Type B pancreatic cell (in vitro differentiated cells): ENCODE measurements at places on chromosomes 3 and 15. TPM values are rescaled to one million over a fixed set of nuclear protein-coding genes. Genes with fewer than 3 reads are reported as not detected.
A peak's percentile ranks its signal among the peaks of the same experiment; 100 is the strongest.

Gene C2CD4B
- total RNA-seq = 2.7 and 2.9 TPM in 2 replicates

DNA sequence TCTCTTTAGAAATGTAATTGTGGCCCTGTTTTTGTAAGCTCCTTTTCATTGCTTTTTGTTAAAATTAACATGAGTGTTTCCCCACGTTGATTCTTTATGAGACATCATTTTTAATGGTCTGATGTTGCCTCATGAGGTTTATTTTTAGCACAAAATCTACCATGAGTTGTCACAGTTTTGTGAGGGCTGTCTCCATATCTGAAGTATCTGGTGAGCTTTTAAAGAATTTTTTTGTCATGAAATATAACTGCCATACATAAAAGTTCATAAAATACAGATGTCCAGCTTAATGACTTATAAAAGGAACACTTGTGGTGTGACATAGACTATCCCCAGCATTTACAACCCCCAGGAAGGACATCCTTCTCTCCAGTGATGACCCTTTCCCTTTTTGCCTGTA lies 34.3 kb upstream of the CEMIP start:
- DNase-seq = no peak
- H3K4me3 ChIP-seq = no peak overlapping the region
- no peaks in the 10 kb centered on the region for H3K27me3 ChIP-seq
- H3K4me1 ChIP-seq = peaks cover 49% of the 10 kb centered on the region
- peaks cover 29% of the 10 kb centered on the region for H3K36me3 ChIP-seq
- no peak overlapping the region for H3K27ac ChIP-seq

GRCh38 chr15:62104401-62104800 lies 37.6 kb downstream of the C2CD4A start:
- H3K27me3 ChIP-seq = no peaks in the 10 kb centered on the region
- H3K4me3 ChIP-seq = no peak overlapping the region
- no peaks in the 10 kb centered on the region for H3K36me3 ChIP-seq
- no peak for DNase-seq
- H3K27ac ChIP-seq = no peak overlapping the region

DNA sequence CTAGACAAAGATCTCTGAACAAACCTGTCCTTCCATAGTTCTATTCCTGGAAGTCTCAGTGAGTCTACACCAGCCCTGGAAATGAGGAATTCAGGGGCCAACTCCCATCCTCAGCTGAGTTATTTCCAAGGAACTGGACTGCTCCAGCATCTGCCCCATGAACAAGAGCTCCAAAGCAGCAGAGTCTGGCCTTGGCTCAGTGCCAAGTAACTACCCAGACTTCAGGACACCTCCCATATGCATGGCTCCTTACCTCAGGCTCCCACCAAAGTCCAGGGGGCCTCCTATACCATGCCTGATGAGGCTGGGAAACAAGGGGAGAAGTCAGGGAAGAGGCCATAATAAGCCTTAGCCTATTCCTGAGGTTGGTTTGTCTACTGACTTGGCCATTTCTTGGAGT lies 45.0 kb downstream of the FAIM start:
- H3K4me3 ChIP-seq = no peak overlapping the region
- H3K27ac ChIP-seq = no peak overlapping the region
- H3K36me3 ChIP-seq = peaks cover 37% of the 10 kb centered on the region
- no peaks in the 10 kb centered on the region for H3K27me3 ChIP-seq
- no peak for DNase-seq
- no peaks in the 10 kb centered on the region for H3K4me1 ChIP-seq

- no peak overlapping the region for H3K27ac ChIP-seq
- H3K36me3 ChIP-seq = no peaks in the 10 kb centered on the region
- DNase-seq = no peak
- no peaks in the 10 kb centered on the region for H3K4me1 ChIP-seq
- no peak overlapping the region for H3K4me3 ChIP-seq
These were observed 111.3 kb upstream of the ARRDC4 start for GRCh38 chr15:97849183-97849582.

DNA sequence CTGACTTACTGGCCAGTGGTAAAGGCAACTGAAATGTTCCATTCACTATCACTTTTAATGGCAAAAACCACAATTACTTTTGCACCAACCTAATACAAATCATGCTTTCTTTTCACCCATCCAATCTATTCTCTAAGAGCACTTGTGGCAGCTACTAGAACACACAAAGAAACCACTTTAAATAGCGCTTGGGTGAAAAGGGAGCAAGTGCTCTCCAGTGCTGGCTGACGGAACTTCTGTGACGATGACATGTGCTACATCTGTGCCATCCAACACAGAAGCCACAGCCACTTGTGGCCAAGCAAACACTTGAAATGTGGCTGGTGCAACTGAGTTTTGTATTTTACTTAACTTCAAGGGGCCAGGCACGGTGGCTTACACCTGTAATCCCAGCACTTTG lies 18.9 kb downstream of the SH3BP5 start:
- no peak overlapping the region for H3K27ac ChIP-seq
- no peak overlapping the region for H3K4me3 ChIP-seq
- no peaks in the 10 kb centered on the region for H3K27me3 ChIP-seq
- peaks cover 46% of the 10 kb centered on the region for H3K4me1 ChIP-seq
- peaks cover 3% of the 10 kb centered on the region for H3K36me3 ChIP-seq
- DNase-seq = no peak

GRCh38 chr3:107927361-107928083 lies 163.3 kb downstream of the CD47 start:
- H3K27me3 ChIP-seq = peaks cover 21% of the 10 kb centered on the region
- H3K4me1 ChIP-seq = peaks cover 8% of the 10 kb centered on the region
- peak; percentile 81 for DNase-seq

DNA sequence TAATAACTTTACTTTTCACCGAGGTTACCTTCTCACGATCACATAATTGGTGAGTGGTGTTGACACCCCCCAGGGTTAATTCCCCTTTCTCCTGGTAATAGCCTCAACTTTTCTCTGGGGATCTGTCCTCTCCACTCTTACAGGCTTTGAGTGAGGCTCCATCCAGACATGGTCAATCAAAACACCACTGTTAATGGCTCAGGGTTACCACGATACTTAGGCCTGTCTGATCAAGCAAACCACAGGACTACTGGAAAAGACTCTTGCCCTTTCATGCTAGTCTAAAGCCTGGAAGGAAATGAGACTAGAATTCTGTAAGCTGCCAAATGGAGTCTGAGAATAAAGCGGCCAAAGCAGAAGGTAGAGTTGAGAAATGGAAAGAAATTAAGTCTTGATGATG lies 56.5 kb upstream of the STT3B start:
- peaks cover 12% of the 10 kb centered on the region for H3K4me1 ChIP-seq
- H3K36me3 ChIP-seq = no peaks in the 10 kb centered on the region
- no peak overlapping the region for H3K4me3 ChIP-seq
- no peak for DNase-seq

DNA sequence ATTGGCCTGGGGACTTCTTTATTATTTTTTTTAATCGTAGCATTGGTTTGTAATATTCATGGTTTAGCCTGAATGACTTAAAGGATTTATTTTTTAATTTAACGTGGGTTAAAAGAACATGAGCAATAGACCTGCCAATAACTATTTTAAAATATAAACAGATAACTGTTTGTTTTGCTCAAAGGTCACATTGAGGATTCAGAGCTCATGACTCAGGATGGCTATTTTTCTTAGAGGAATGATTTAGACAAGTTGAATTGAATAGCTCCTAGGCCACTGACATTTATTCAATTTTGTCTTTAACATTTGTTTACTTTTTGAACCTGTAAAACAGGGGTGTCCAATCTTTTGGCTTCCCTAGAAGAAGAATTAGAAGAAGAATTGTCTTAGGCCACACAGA lies 68.5 kb downstream of the ITPR1 start:
- H3K36me3 ChIP-seq = peaks cover 3% of the 10 kb centered on the region
- no peak for DNase-seq
- H3K4me1 ChIP-seq = peaks cover 25% of the 10 kb centered on the region
- no peaks in the 10 kb centered on the region for H3K27me3 ChIP-seq
- no peak overlapping the region for H3K4me3 ChIP-seq
